ENCODE measurements at places on chromosomes 5 and 9.

GRCh38 chr5:109041317-109041716, 293.6 kb downstream of the FER start:
- DNase-seq = no peak

GRCh38 chr9:89646189-89646939, 41.6 kb downstream of the GADD45G start:
- DNase-seq = no peak

DNA sequence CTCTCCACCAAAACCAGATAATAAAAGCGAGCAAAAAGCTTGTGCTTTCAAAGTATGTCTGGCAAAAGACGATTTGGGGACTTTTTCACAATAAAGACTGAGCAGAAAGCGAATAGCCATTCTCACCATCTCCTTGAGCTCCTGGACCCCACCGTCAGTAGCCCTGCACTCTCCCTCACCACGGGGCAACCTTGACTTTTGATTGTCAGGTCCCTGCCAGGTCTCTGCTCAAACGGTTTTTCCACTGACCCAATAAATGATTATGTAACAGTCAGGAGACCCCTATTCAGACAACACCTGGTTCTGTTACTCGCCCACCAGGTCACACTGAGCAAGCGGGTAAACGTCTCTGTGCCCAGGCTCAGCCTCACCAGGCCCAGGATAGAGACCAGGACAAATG, 131.3 kb downstream of the MVB12B start:
- no peak for DNase-seq

- DNase-seq = no peak
Observed at GRCh38 chr5:9588254-9588653, 41.9 kb downstream of the TAS2R1 start.

DNA sequence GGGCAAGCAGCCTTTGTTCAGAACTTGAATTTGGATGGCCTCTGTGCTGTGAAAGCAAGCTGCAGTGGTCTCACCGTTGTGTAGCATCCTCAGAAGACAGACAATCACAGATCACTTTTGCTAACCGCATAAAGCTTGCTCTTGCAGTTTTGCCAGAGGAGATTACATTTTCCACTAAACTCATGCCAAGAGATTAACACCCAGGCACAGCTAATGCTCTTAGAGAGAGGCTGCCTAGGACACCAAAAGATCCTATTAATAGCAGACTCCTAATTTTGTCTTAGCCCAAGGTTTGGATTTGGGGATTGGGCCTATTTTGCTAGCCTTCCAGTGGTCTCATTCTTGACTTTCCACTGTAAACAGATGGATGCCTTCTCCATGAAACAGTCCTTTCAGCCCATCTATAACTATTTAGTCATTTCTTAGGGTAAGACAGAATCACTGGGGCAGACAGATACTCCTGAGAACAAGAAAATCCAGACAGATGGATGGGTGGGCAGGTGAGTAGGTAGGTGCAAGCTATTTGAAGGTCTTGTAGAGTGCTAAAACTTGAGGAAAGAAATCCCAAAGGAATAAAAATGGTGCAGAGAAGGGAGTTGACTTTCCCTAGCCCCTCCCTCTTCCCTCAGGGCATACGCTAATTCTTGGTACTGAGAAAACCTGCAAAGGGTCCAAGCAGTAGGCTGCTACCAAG, 506.2 kb downstream of the SPOCK1 start:
- DNase-seq = no peak

- DNase-seq = peak; percentile 18
Observed at GRCh38 chr9:108156270-108156998, 666.9 kb upstream of the KLF4 start.

DNA sequence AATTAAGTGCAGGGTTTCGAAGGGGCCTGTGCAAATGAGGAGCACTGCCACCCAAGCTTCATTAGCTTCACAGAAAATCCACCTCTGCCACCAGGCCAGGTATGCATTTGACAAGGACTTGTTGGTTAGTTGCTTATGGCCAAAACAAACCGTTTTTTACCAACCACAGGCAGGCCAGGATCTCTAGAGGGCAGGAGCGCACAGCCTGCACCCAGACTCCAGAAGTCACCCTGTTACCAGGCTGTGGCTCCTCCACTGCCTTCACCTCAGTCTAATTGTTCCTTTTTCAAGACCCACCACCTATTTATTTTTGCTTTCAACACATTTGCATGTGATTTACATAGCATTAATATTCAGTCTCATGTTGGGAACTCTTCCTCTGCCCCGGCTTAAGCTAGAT, 78.3 kb upstream of the HSPA9 start:
- no peak for DNase-seq

DNA sequence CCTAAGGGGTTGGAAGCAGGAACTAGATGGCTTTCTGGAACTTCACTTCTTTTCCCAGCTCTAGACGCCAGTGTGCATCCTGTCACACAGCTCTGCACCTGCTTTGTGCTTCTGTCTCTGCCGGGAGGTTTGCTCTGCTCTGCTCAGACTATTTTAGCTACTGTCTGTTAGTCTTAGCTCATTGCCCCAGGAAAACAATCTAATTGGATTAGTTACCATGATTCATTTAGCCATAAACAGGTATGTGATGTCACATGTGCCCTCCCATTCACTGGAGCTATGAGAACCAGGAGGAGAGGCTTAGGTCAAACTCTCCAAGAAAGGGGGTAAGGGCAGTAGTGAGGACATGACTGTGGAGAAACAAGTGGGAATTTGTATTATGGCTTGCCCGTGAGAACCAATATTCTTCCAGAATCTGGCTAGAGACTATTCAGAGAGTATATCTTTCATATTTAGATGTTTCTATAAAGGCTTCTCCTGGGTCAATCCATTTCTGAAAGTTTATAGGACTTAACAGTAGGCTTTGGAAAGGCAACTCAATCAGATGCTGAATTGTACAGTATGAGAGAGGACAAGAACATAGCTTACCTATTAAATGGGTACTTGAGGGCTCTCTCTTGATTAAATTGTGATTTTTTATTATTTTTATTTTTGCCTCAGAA, 22.4 kb upstream of the NREP start:
- DNase-seq = no peak

DNA sequence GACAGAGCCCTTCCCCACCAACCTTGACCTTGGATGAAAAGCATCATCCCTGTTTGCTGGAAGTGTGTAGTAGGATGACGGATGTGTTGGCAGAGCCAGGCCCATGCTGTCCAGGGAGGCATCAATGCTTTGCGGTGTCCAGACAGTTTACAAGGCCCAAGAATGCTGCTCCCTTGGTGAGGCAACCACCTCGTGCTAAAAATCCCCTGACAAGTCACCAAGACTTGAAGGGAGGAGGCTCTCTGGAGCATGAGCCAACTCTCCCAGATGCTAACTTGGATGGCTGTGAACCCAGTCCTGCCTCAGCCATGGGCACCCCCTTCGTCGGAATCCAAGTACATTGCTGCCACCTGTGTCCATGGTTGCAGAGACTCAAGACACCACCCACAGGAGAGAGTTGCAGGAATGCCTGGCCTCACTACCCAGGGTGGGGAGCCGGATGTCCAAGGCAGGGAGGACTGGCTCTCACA, 9.5 kb upstream of the NKD2 start:
- no peak for DNase-seq

DNA sequence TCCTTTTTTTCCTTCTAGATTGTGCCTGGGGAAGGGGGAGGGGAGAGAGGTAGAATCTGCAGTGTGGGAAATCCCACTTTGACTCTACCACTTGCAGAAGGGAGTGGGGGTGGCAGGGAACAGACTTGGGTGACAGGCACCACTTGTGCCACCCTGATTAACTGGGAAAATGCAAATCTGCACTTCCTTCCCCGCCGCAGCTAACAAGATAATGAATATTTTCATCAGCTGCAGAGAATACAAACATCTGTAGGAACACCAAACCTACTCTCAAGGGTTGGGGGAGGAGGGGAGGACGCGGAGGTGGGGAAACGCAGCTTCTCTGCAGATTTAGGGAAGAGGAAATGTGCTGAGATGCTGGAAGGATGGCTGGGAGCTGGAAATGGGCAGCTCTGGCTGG, 73.5 kb downstream of the TRIM32 start:
- DNase-seq = no peak

DNA sequence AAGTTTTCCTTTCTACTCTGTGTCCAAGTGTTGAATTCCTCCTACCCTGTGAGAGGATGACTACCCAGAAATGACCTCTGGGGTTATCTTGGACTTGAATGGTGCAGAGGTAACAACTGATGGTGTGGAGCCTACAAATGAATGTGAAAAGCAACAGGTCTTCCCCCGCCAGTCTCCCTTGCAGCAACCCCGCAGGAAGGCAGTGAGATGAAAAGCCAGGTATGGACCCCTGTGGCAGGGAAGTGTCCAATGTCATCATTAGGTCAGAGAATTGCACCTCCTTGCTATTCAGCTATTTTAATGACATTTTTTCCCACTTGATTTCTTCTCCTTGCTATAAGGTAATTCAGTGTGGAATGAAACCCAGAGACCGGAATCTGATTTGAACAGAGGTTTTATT, 58.5 kb downstream of the MAT2B start:
- no peak for DNase-seq

- DNase-seq = no peak
Observed at GRCh38 chr5:52875827-52876226, 88.1 kb downstream of the ITGA1 start.

Data from CD4-positive, alpha-beta T cell treated with Interferon alpha-2 for 1 hour (primary cell).